ENCODE measurements at places on chromosomes 16 and 17.

DNA sequence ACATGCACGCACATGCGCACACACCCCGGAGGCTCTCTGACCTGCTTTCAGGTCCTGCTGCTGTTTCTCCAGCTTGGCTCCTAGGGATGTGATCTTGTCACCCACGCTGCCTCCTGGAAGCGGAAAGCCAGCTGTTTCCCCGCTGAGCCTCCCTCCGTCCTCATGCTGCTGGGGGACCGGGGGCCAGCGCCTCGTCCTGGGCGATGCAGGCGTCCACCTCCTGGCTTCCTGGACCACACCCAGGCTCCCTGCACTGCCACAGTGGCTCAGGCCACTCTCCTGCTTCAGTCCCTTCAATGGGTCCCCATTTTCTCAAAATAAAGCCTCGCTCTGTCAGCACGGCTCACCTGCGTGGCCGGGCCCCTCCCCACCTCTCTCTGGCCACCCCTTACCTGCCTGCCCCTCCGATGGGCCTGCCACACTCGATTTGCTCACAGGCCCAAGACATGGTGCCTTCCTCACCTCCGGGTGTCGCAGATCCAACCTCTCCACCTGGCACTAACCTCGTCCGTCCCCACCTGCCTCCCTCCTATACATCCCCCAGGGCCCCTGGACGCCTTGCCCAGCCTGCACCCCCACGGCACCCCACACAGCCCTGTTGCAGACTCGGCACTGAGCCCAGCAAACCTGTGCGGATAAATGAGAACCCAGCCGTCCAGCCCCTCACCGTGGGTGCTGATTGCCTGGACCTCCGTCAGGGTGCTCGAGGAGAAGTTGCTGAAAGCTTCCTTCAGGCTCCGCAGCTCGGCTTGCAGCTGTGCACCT lies 6.6 kb downstream of the ASGR2 start:
- DNase-seq = no peak

GRCh38 chr17:32335046-32335445 lies 6.9 kb downstream of the C17orf75 start:
- DNase-seq = no peak

DNA sequence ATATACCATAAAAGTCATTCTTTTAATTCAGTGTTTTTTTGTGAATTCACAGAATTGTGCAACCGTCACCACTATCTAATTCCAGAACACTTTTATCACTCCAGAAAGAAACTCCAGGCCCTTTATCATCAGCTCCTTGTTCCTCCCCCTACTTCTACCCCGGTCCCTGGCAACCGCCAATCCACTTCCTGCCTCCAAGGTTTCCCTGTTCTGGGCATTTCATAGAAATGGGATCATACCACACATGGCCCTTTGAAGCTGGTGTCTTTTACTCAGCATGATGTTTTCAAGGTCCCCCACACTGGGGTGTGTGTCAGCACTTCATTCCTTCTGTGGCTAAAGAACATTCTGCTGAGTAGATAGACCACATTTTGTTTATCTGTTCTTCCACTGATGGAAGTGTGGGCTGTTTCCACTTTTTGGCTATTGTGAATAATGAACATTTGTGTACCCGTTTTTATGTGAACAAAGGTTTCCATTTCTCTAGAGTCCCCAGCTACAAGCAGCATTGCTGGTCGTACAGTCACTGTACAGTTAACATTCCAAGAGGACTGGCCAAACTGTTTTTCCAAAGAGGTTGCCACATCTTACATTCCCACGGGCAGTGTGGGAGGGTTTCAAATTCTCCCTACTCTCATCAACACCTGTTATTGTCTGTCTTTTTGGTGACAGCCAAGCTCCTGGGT lies 75.8 kb upstream of the ZNF469 start:
- DNase-seq = no peak

DNA sequence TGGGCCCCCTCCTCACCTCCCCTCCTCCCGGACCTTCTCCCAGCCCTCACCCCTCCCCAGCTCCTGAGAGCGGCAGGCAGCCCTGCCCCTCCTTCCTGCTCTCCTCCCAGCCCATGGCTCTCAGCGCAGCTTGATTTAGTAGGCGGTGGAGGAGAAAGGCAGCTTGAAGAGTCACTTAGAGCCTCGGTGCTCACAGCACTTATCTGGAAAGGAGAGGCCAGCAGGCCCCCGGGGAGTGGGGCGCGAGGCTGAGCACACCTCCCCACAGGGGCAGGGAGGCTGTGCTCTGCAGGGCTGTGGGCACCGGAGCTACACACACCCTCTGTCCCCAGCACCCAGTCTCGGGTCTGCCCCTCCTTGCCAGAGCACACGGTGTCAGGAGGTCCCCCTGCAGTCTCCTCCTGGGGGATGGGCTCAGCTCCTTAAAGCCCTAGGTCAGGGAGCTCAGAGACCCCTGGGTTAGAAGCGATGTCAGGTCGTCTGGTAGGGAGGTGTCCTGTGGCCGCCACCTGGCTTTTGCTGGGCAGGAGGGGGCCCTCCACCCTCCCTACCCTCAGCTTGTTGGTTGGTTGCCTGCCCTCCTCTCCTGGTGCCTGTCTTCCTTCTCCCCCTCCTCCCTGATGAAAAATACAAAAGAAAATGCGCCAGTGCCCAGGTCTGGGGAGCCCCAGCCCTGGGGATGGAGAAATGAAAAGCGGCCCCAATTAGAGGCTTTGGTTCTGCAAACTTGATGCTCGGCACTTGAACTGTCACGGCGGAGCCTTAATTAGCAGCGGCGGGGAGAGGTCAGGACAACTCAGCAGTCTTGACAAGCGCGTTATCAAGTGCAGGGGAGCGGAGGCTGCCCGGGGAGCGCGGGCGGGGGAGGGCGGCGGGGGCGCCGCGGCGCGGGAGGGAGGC lies 151.1 kb upstream of the GSE1 start:
- no peak for DNase-seq

DNA sequence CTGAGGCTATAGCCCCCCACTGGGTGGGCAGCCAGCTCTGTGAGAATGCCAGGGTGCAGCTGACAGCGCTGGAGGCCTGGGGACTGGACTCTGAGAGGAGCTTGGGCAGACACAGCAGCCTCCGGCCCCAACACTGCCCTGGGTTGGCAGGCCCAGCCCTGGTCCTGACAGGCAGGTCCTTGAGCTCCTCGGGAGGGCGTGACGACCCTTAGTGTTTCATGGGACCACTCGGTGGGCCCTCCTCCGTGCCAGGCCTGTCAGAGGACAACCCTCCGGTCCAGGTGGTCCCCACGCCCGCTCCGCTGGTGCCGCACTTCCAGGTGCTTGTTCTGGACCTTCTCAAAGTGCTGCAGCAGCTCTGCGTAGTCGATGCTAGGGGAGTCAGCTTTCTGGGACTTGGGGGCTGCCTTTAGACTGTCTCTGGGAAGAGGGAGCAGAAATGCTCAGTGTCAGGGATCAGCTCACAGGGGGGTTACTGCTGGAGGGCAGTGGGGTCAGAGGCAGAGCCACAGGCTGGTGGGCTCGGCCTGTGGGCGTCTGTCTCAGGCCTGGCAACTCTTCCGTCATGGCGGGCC lies 1.9 kb upstream of the MTSS2 start:
- DNase-seq = no peak

DNA sequence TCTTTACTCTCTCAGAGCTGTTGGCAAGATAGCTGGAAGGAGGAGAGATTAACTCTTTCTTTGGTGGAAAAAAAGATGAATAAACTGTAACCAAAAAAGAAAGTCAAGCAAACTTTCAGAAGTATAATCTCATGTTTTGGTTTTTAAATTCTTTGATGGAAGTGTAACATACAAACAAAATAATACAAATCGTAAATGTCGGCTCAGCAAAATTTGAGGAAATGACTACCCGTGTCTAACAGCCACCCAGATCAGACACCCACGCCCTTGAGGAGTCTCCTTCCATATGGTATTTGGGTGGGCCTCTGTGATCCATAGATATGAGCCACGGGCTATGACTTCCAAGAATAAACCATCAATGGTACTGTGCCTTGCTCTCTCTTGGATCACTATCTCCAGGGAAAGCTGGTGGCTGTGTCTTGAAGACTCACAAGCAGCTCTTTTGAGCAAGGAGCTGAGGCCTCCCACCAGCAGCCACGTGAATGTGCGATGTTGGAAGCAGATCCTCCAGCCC lies 9.6 kb upstream of the CD300C start:
- no peak for DNase-seq

All from suprapubic skin (tissue), 4 donors.